PC-9 (cell line): ENCODE measurements at places on chromosomes 5 and 9. TPM values are rescaled to one million over a fixed set of nuclear protein-coding genes. Genes with fewer than 3 reads are reported as not detected.

CFAP157 gene
- 0.65 and 0.68 TPM in 2 replicates for total RNA-seq

SPATA31C1 gene
- not detected in 2 replicates for total RNA-seq

- DNase-seq: no peak
Measured at GRCh38 chr5:101103874-101104273, 200.8 kb upstream of the ST8SIA4 start.

DNA sequence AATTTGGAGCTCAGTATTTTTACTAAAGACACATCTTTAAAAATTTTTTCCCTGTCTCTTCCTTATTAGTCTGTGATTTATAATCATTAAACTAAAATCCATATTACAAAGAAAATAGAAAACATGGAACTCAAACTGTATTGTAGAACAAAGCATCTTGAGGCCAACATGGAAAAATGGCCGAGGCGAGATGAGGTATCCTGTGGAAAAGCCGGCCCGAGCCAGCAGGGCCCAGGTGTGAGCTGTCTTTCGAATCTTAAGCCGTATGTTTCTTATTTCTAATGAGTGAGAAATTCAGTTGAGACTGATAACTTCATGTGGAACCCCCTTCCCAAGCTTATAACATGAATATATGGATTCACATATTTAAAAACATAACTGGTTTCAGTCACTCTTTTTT is 170.4 kb upstream of the OTULINL start:
- no peak for DNase-seq

DNA sequence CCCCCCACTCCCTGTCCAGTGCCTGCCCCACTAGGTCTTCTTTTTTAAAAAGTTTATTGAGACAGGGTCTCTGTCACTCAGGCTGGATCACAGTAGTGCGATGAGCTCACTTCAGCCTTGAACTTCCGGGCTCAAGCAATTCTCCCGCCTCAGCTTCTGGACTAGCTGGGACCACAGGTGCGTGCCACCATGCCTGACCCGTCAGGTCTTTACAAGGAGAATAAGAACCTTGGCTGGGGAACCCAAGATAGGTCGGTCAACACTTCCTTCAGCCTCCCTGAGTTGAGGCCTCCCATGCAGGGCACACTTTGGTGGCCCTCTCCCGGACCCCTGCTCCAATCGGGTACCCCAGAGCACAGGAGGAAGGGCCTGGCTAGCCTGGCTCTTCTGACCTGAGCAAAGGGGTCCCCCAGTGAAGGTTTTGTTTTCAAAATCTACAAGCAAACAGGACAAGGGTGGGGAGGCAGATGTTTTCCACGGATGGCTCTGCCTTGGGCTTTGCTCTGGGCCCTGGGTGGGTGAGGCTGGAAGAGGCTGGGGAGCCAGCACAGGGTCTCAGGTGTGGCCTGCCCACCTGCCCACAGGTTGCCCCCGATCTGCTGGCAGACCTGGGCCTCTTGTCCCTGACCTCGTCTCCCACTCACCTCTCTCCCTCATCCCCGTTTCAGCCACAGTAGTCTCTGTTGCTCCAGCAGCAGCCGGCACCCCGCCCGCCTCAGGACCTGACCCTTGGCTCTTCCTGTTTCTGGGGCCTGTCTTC is 108.7 kb upstream of the PHYKPL start:
- DNase-seq: no peak

- no peak for DNase-seq
Measured at GRCh38 chr5:42749020-42749419, 7.6 kb upstream of the CCDC152 start.
